DMS79 (cell line): ENCODE measurements at places on chromosomes 2 and 18.

DNA sequence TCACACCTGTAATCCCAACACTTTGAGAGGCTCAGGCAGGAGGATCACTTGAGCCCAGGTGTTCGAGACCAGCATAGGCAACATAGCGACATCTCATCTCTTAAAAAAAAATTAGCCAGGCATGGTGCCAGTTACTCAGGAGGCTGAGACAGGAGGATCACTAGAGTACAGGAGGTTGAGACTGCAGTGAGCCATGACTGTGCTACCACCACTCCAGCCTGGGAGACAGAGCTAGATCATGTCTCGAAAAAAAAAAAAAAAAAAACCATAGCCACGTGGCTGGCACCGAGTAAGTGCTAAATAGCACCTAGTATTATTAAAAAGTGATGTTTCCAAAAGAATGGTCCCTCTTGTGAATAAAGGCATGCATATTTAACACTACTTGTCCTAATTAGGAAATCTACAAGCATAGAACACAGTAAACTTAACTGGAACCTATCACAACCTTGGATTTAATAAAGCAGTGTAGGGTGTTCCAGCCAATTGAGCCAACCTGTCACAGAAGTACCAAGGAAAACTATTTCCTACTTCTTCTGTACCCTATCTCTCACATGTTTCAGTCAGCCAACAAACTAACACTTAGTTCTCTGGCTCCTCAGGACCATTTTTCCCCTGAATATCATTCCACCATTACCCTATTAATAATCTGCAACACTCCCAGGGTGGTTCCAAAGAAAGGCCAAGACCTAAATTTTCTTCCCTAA, 8.8 kb downstream of the RAB1A start:
- DNase-seq: no peak

- DNase-seq: no peak
Measured at GRCh38 chr2:218833023-218833609, 1.5 kb upstream of the PRKAG3 start.

GRCh38 chr18:43934322-43934721, 657.0 kb upstream of the SYT4 start:
- DNase-seq: no peak

- DNase-seq: no peak
Measured at GRCh38 chr2:68387408-68388350, 22.6 kb downstream of the PLEK start.

DNA sequence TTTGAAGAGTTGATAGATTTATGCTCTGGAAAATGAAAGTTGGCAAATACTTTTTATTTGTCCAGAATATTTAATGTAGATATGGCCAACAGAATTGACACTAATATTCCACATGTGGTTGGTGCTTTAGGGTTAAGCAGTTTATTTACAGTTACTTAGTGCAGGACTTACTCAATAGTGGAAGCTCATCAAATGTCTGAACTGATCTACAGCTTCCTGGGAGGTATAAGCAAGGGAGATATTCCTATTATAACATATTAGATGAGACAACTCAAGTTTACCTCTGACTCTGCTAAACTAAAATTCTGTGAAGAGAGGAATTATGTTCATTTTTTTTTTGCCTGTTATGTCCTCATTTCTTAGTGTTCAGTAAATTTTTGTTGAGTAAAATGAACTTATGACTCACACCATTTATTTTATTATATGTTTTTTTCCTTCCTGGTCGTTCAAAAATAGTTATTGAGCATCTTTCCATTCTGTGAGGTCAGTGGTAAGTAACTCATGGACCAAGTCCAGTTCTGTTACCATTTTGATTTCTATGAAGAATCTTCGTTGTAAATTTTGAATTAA, 13.6 kb downstream of the ABI2 start:
- DNase-seq: no peak
